ENCODE measurements at places on chromosomes 7 and 10.

GRCh38 chr10:70827086-70827757, 11.5 kb downstream of the SGPL1 start:
- DNase-seq, result no peak

- DNase-seq, result no peak
Observed at GRCh38 chr10:69951658-69952057, 101.0 kb upstream of the MACROH2A2 start.

- no peak for DNase-seq
Observed at GRCh38 chr10:4129866-4130477, 345.0 kb upstream of the KLF6 start.

DNA sequence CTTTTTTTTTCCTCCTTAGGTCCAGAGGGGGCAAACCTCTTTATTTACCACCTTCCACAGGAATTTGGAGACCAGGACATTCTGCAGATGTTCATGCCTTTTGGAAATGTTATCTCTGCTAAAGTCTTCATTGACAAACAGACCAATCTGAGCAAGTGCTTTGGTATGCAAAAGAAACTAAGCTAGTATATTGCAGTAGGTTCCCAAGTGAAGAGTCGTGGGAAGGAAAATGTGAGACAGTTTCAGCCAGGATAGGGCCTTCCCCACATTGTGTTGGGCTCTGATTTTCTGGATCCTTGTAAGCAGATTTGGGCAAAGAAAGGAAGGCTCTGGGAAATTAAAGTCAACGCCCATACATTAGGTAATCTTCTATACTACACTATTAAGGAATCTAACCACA, 285.6 kb downstream of the USP6NL start:
- no peak for DNase-seq

DNA sequence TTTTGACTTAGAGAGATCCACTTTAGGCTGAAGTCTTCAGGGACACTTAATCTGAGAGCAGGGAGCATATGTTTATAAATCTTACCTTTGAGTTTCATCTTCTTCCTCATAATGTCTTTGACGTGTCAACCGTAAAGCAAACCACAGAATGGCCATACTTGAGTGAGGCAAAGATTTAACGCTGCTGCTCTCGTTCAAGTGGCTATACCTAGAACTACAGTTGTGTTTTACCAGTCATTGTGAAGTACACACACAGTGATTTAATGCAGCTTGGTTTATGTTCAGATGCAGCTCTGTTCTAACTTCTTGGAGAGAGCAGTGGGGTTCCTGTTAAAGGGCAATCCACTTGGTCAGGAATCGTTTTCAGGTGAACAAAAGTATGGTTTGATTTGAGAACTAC, 39.9 kb upstream of the GOT1 start:
- no peak for DNase-seq

DNA sequence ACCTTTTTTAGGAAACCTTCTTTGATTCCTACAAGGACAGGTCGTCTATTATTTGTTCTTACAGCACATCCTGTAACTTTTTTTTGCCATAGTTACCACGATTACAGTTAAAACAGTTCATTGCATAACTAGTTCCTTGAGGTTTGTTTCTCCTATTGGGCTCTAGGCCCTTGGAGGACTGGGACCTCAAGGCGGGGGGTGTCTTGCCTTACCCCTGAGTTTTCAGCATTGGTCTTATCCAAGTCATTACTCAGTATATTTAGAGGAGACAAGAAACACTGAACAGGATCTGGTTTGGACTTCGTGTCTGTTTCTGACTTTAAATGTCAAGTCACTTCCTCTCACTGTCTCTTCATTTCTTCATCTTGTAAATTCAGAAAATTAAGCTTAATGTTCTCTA, 369.8 kb downstream of the SDK1 start:
- no peak for DNase-seq

DNA sequence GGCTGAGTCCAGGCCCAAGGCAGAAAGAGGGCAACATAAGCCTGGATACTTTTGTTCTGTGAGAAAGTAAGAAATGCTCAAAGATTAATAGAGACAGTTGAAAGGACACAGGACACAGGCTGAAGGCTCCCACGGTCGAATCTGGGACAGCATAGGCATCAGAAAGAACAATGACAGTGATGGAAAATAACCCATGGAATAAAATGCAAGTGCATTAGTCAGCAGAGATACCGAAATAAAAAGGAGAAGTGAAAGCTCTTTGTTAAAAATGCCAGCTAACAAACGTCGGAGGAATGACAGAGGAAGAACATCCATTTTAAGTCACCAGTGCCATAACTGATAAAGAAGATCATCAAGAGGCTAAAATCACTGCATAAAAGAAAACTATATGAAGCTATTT, 19.6 kb upstream of the AGAP5 start:
- DNase-seq, result no peak

GRCh38 chr10:96596422-96597407, 9.9 kb upstream of the TM9SF3 start:
- DNase-seq, result no peak

- DNase-seq, result no peak
Observed at GRCh38 chr7:7889791-7890568, 78.6 kb upstream of the GLCCI1 start.

DNA sequence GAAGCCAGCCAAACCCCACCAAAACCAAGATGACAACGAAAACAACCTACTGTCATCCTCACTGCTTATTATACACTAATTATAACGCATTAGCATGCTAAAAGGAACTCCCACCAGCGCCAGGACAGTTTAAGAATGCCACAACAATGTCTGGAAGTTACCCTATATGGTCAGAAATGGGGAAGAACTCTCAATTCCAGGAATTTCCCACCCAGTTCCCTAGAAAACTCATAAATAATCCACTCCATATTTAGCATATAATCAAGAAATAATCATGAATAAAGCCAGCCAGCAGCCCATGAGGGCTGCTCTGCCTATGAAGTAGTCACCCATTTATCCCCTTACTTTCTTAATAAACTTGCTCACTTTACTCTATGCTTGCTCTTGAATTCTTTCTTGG, 20.8 kb downstream of the MICU1 start:
- no peak for DNase-seq

DNA sequence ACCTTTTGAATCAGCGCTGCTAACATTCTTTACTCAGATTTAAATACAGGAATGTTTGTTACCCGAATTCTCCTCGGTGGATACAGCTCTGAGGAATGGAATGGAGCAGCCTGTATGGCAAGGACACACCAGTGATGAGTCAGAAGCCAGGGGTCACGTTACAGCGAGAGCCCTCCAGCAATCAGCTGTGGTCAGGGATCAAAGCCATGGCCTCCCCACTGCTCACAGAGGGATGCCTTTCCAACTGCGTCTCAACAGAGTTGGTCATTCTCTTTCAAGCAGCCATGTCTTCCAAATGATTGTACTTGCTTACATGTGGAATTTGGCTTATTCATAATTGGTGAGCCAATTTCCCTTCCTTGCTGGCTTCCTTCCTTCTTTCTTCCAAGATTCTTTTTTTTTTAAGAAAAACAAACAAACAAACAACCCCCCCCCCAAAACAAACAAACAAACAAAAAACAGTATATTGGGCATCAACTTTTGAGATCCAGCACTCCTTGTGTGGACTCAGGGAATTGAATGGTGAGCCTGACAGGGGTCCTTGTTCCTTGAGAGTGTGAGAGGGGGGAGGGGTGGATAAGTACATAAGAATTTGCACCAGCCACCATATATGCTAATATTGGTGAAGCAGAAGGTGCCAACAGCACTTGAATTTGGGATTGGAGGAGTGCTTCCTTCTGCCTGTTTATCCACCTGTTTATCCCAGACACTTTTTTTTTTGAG, 100.2 kb downstream of the ATXN7L1 start:
- no peak for DNase-seq

GRCh38 chr7:69526570-69526969, 71.7 kb upstream of the AUTS2 start:
- DNase-seq, result no peak

DNA sequence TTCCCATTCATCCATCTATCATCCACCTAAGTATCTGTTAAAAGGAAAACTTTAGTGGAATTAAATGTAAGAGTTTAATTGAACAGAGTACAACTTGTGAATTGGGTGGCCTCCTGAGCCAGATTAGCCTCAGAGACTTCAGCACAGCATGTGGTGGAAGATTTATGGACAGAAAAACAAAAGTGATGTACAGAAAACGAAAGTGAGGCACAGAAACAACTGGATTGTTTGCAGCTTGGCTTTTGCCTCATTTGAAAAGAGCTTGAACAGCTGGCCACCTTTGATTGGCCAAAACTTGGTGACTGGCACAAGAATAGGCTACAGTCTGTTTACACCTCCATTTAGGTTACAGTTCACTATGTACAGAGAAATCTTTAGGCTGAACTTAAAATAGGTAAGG, 1463.4 kb upstream of the CELF2 start:
- no peak for DNase-seq

- peak; percentile 36 for DNase-seq
Observed at GRCh38 chr7:72493850-72494661, 81.9 kb upstream of the CALN1 start.

DNA sequence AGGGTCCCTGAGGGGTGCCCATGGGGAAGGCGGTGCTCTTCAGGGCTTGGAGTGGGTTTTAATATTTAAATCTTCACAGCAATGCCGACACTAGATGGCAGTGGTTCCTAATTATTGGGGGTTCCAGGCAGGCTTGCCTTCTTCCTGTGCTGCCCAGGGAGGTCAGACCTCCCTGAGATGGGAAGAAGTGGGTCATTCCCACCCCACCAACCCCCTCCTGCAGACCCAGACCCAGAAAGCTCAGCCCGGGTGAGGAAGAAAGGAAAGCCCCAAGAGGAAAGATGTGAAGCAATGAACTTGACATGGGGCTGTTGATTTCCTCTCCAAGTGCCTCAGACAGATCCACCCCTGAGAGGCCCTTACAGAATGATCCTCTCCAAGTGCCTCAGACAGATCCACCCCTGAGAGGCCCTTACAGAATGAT, 85.1 kb upstream of the LANCL2 start:
- DNase-seq, result peak; percentile 56

Data from activated gamma-delta T cell treated with Interleukin-2 at 50 U/mL for 16 hours (primary cell).